ENCODE measurements at places on chromosomes 12 and 14.

DNA sequence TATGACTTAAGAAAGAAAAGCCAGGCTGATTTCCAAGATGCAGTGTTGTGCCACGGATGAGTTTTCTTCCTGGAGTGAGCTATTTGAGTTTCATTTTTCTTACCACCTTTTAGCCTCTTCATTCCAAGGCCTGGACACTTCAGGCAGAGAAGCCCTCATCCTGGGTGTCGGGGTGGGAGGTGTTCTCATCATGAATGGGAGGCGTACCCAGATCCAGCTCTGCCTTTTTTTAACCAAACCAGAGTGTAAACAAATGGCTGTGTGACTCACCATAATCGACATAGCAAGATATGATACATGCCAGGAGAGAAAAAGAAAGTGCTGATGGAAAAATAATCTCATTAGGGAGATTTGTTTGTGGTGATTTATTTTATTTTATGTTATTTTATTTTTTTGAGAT lies 79.9 kb downstream of the ARF6 start:
- DNase-seq, result no peak

GRCh38 chr14:92532490-92533163 lies 19.0 kb downstream of the RIN3 start:
- DNase-seq, result no peak

DNA sequence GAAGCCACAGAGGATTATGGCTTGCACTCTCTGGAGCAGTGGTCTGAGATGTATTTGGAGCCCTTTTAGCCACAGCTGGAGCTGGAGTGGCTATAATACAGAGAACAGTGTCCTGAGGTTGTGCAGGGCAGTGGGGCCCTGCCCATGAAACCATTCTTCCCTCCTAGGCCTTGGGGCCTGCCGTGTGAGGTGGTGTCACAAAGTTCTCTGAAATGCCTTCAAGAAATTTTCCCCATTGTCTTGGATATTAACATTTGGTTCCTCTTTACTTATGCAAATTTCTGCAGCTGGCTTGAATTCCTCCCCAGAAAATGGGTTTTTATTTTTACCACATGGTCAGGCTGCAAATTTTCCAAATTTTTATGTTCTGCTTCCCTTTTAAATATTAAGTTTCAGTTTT lies 79.3 kb downstream of the UNC79 start:
- no peak for DNase-seq

GRCh38 chr12:69688471-69689427 lies 10.4 kb downstream of the BEST3 start:
- DNase-seq, result no peak

DNA sequence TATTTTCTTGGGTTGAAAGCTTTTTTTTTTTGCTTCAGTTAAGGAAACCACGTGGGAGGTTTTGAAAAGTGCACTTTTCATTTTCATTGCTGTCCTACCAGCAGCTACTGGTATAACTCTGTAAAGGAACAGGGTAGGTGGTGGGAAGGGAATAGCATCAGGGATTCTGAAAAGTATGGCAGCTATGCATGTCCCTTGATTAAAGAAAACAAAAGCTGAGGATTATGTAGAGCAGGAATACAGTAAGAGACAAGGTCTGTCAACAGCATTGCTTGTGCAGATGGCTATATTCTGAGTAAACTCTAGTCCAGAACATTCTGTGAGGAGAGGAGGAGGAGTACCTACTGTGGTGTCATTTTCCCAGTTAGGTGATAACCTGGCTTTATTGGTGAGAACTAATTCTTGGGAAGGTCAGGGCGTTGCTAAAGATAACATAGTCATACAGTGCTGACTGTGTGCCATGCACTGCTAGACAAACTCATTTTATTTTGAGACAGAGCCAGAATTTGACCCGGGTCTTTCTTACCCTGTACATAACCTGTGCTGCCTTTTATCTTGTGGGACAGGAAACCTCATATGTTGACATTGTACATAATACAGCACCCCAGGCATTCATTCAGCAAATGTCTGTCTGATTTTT lies 80.3 kb upstream of the TRAF3 start:
- no peak for DNase-seq

GRCh38 chr14:60002819-60003492 lies 83.0 kb downstream of the LRRC9 start:
- DNase-seq, result no peak

- no peak for DNase-seq
Measured at GRCh38 chr12:24562771-24563431, 386.0 kb downstream of the BCAT1 start.

DNA sequence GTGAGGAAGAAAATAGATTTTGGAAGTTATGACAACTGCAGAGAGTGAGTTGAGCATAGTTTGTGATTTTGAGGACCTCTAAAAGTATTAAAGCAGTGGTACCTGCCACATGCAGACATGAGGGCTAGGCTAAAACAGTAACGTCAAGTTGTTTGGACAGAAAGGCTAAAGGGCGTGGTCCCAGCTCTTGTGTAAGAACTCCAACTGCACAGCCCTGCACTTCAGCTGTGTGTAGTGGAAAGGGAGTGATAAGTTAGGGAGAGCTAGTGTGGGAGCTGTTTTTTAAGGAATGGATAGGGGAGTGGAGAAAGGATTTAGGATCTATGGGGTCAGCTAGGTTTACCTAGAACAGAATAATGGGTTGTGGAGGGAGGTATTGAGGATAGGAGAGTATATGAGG lies 39.5 kb downstream of the TESPA1 start:
- DNase-seq, result no peak

DNA sequence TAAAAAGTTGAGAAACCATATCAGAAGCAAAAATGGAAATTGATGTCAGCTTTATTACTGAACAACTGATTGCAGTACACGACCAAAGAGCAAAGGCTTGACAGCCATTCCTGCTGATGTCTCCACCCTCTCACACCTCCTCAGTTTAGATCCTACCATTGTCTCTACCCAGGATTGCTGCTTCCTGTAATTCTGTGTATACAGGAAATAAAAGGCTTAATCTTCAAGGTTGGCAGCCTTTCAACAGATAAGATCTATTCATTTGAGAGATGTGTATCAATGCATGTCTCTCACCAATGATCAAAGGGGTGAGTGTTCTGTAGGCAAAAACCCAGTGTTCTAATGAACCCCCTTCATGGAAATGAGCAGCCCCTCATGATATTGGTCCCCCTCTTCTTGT lies 27.0 kb downstream of the SLCO1C1 start:
- DNase-seq, result no peak

GRCh38 chr12:51371295-51371953 lies 19.8 kb downstream of the GALNT6 start:
- no peak for DNase-seq

DNA sequence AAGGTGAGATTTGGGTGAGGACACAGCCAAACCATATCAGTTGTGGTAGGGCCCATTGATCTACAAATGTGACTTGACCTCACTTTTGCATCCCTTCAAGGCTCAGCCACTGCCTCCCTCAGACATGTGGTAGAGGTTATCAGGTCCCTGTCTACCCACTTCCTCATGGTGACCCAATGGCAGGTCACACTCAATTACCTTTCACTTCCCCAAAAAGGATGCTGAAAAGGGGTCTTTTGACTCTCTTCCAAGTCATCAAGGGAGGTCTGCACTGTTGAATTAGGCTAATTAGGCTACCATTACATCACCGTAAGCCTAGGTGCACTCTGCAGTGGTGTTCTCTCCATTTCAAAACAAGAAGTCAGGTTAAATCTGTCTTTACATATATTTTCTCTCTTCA lies 22.6 kb upstream of the DRAM1 start:
- DNase-seq, result no peak

GRCh38 chr14:24136684-24137528 lies 912 bp downstream of the PSME1 start:
- DNase-seq, result no peak

GRCh38 chr14:35337269-35338255 lies 45.4 kb downstream of the PSMA6 start:
- DNase-seq, result no peak

DNA sequence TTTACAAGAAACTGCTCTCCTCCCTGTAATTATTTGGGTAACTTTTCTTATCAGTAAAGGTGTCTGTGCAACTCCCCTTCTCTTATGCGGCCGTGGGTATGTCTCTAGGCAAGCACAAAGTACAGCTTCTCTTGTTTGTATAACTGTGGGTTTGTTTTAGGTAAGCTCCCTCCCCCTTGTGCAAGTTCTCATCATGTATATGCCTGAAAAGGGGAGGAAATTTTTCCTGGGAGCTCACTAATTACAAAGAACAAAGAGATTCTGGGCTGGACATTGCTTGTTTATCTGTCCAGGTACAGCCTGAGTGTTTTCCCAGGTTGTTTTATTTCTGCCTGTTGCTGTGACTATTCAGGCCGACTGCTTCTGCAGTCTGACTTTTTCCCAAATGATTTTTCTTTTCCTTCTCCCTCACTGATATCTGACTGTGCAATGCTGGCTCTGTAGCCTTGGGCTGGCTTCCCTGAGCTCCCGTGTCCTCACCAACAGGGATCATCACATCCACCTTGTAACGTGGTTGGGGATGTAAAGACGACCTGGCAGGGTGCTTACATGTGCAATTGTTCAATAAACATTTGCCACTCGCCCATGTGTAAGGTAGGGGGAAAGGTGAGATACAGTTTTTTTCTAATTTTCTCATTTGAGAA lies 916.5 kb downstream of the AACS start:
- no peak for DNase-seq

GRCh38 chr14:61420326-61420725 lies 98.9 kb downstream of the PRKCH start:
- no peak for DNase-seq

- DNase-seq, result no peak
Measured at GRCh38 chr12:11795913-11796459, 146.5 kb downstream of the ETV6 start.

DNA sequence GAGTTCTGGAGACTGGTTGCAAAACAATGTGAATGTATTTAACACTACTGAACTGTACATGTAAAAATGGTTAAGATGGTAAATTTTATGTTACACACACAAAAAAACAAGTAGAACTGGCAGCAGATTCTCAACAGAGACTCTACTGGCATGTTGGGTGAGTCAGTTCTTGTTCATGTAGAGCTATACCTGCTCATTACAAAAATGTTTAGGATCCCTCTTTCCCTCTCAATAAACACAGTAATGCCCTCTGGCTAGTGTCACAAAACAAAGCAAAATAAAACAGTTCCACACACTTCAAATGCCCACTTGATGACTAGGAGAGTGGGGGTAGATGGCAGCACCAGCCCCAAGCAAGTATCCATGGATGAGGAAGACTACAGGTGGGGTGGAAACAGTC lies 13.7 kb upstream of the ZNF740 start:
- DNase-seq, result no peak

GRCh38 chr14:94382099-94382715 lies 6.2 kb downstream of the SERPINA1 start:
- no peak for DNase-seq

DNA sequence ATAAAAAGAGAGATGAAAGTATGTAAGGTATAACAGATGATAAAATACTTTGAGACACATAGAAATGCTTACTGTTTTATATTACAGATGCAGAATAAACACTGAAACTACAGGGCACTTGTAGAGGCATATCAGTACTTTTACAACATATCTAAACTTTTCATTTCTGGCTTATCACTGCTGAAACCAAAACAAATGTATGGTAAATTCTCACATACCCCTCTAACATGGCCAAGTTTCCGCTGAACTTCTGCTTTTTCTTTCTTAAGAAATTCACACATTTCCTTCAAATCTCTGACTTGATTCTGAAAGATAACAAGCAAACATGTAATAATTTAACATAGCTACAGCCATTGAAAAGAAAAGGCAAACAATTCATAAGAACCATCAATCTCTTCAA lies 33.3 kb upstream of the C12orf50 start:
- DNase-seq, result no peak

GRCh38 chr12:64085996-64086395 lies 136.1 kb downstream of the KICS2 start:
- DNase-seq, result no peak

GRCh38 chr12:7123806-7124522 lies 4.7 kb downstream of the RBP5 start:
- no peak for DNase-seq

All from activated CD4-positive, alpha-beta T cell treated with anti-CD3 and anti-CD28 coated beads for 24 hours (primary cell).